Fibroblast of skin of abdomen (primary cell): ENCODE measurements at places on chromosomes 13 and 19.
A peak's percentile ranks its signal among the peaks of the same experiment; 100 is the strongest.

DNA sequence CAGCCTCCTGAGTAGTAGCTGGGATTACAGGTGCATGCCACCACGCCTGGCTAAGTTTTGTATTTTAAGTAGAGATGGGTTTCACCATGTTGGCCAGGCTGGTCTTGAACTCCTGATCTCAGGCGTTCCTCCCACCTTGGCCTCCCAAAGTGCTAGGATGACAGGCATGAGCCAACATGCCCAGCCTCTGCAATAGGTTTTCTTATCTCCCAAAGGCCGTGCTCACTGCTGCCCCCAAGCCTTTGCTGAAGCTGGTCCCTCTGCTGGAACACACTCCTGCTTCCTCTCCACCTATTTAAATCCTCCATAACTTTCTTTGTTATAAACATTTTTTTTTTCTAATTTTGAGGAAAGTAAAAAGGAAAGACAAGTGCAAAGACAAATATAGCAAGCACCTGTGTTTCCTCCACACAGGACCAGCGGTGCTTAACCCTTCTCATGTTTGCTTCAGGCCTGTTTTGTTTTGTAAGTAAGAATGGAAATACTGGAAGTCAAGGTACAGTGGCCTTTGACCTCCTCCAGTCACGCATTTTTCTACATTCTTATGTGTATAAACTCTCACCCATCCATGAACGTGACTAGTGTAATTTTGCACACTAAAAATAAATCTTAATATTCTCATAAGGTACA lies 14.5 kb upstream of the TNFAIP8L1 start:
- DNase-seq = no peak

DNA sequence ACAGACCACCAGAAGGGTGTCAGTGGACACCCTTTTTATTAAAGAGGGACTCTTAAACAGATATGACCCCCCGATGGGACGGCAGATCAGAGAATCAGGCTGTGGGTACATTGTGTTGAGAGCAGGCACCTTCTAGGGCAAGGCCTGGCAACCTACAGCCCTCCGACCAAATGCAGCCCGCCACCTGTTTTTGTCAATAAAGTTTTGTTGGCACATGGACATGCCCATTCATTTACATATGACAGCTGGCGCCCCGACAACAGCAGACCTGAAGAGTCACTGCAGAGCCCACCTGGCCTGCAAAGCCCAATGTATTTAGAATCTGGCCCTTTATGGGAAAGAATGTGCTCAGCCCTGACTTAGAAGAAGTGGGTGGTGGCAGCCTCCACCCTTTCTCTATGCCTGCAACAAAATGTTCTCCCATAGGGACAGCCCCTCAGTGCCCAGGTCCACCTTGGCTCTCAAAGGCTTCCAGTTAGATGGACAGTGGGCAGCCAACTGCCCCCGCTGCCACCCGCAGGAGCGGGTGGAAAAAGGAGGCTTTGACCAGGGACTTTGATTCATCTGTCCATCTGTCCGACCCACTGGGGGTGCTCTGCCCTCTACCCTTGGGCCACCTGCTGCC lies 184.9 kb downstream of the PTPRS start:
- no peak for DNase-seq

DNA sequence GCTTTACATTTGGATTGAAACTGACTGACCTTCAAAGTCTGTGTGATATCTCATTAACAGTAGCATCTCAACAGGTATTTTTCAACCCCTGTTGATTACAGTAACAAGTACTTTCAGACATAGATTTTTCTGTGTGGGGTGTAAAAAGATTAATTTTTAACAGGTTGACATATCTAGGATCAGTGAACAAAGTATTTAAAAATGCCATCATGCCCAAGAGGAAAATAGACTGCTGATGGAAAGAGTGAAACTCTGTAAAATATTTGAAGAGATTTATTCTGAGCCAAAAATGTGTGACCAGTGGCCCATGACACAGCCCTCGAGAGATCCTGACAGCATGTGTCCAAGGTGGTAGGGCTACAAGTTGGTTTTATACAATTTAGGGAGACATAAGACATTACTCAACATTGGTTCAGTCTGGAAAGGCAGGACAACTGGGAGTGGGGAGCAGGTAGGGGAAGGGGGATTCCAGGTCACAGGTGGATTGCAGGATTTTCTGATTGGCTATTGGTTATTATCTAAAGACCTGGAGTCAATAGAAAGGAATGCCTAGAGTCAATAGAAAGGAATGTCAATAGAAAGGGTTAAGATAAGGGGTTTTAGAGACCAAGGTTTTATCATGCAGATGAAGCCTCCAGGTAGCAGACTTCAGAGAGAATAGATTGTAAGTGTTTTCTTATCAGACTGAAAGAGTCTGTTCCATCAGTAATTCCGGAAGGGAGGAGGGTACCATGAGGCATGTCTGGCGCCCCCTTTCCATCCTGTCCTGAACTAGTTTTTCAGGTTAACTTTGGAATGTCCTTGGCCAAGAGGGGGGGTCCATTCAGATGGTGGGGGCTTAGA lies 29.1 kb downstream of the TNFRSF19 start:
- DNase-seq = no peak

DNA sequence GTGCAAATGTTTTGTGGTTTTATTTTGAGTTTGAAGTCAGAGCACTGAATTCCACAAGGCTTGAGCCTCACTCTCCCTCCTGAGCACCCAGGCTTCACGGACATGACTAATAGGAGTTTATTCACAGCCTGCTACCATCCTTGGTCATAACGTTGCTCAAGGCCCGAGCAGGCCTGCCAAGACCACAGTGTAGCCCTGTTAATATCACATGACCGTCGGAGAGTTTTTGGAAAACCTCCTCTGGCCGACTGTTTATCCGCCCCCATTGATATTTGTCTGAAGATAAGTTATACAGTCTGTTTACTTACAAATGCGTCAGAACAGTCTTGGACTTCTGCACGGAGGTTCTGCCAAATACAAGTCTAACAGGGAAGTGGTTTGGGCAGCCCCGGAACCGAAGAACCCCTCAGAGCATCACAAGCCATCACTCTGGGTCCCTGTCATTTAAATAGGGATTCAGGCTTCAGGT lies 89.9 kb downstream of the COL4A2 start:
- DNase-seq = peak; percentile 100

DNA sequence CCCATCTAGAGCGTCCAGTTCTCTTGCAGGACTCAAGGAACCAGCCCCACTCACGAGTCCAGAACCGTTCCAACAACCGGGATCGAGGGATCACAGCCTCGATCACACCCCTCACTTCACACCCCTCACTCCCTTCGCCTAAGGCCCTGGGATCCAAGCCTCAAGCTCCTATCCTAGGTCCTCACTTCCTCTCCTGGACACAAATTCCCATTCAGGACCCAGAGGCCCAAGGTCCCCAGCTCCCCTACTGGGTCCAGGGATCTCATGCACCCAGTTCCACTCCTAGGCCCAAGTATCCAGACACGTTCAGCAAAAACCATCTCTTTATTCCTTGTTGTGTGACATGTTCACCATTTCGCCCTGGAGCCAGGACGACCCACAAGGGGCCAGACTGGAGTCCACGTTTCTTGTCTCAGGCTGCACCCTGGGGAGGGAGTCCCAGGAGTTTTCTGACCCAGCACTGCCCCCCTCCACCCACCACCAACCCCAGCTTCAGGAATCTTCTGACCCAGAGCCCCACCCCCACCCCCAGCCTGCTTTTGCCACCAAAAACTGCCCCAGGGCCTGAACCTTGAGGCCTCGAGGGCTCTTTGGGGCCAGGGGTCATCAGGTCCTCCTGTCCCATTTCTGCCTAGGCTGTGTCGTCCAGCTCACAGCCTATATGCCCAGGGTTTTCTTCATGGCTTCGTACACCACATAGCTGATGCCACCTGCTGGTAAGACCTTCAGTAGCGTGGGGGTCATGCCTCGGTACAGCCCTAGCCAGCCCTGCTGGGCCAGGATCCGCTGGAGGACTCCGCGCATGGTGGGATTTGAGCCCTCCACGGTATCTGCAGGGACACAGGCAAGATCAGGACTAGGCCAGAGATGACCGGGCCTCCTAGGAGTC lies 1.4 kb upstream of the KHSRP start:
- no peak for DNase-seq

- no peak for DNase-seq
Measured at GRCh38 chr13:27635266-27635665, 13.6 kb downstream of the POLR1D start.

GRCh38 chr19:11197291-11198174 lies at the start of gene KANK2:
TSS of gene KANK2 (minus strand) at chr19:11197545. CDS start at chr19:11194511, 3,034 bp downstream.
- DNase-seq = peak; percentile 77

GRCh38 chr13:94267581-94268366 lies 211.7 kb downstream of the DCT start:
- no peak for DNase-seq

GRCh38 chr19:45303269-45304060 lies 19.2 kb downstream of the CKM start:
- no peak for DNase-seq

- no peak for DNase-seq
Measured at GRCh38 chr19:1609103-1609396, 3.8 kb upstream of the UQCR11 start.

- peak; percentile 84 for DNase-seq
Measured at GRCh38 chr13:46468570-46469463, 81.8 kb upstream of the RUBCNL start.

GRCh38 chr19:41356984-41357739 lies 3.4 kb upstream of the TGFB1 start:
- DNase-seq = no peak

- DNase-seq = peak; percentile 53
Measured at GRCh38 chr13:30696278-30697176, 38.8 kb upstream of the ALOX5AP start.

DNA sequence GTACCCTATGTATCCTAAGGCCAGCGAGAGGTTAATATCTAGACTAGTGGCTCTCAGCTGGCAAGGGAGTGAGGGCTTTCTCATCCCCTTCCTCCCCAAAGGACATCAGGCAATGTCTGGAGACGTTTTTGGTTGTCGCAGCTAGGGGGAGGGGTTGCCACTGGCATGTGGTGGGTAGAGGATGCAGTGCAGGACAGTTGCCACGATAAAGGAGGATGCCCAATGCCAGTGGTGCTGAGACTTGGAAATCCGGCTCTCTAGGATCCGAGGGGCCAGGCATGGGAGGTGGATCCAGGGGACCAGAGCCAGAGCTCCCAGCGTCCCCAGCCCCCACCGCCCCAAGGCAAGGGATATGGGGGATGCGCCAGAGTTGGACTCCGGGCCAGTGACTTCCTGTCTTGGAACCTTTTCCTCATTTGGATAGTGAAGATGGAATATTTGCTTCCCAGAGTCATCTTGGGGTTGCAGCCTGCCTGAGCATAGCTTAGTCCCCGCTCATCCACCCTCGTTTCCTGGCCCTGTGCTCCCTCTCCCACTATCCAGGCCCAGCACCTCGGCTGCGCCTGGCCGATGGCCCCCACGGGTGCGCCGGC lies 4.9 kb downstream of the SSC5D start:
- DNase-seq = peak; percentile 37

DNA sequence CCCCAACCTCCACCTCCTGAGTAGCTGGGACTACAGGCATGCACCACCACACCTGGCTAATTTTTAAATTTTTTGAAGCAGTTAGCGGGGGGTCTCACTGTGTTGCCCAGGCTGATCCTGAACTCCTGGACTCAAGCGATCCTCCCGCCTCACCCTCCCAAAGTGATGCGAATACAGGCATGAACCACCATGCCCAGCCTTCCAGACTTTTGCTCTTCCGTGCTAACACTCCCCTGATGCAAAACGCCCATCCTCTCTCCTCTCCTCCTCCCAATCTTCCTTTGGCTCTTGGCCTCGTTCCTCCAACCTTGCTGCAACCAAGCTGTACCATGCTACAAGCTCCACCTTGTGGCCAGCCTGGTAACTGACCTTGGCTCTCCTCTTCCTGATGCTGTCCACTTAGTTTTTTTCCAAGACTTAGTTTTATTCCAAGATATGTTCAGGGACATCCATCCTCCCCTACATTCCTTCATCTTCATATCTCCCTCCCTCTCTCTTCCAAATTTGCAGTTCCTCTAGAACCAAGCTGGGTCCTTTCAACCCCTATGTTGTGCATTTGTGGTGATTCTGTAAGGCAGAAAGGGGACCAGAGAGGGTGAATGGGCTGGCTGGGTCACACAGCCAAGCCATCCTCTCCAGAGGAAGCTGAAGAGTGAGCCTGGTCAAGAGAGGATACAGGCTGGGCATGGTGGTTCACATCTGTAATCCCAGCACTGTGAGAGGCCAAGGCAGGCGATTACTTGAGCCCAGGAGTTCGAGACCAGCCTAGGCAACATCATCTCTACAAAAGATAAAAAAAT lies 32.8 kb downstream of the TINCR start:
- DNase-seq = no peak

DNA sequence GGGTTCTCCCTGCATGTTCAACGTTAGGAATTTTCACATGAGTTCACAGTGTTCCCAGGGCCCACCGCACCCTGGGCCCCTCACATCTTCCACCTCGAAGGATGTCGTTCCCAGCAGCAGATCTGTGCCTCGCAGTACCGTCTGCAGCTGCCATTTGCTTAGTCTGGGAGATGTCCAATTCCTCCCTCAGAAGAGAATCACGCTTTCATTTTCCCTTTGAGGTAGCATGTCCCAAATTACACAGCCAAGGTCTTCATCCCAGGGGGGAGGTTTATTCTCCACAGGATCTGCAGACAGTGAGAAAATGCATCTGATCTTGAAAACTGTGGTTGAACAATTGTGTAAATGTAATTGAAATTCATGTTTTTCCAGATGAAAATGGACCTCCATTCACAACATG lies 150.2 kb downstream of the DCT start:
- DNase-seq = peak; percentile 65

DNA sequence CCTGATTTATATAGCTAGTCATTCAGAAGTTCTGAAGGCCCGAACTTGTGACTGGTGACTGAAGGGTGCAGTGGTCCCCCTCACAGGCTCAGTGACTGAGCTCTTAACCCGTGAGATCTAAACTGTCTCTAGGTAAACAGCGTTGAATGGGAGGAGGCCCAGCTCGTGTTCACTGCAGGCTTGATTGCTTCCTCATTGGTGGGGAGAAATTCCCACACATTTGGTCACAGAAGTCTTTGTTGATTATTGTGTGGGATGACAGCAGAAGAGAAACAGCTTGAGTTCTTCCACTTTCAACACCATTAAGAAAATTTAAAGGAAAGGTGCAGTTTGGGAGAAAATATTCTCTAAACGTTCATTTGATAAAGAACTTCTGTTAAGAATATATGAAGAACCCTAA lies 1178.0 kb downstream of the UQCRFS1 start:
- DNase-seq = no peak
